Stimulated activated CD8-positive, alpha-beta memory T cell treated with anti-CD3 and anti-CD28 coated beads, Interleukin-2, amount 100 ng/mL, for 1 hour (primary cell): ENCODE measurements at places on chromosomes 1 and 21.

DNA sequence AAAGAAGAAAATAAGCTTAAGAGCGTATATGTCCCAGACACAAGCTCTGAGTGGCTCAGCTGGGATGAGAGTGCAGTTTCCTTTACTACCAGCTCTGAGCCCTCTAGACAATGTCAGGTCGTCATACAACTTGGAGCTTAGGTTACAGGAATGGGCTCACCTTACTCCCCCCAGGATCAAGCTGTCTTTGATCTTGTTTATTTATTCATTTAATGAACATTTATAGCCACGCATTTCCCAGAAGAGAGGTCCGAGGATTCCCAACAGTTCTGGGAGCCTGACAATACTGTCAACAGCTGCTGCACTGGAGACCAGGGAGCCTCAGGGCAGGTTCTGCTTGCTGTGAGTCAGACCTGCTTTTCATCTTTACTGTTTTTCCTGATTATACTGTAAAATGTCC lies 378.9 kb downstream of the PLPP3 start:
- DNase-seq = no peak

- no peak for DNase-seq
These were observed 43.3 kb downstream of the LRRC53 start for GRCh38 chr1:74468982-74469603.

DNA sequence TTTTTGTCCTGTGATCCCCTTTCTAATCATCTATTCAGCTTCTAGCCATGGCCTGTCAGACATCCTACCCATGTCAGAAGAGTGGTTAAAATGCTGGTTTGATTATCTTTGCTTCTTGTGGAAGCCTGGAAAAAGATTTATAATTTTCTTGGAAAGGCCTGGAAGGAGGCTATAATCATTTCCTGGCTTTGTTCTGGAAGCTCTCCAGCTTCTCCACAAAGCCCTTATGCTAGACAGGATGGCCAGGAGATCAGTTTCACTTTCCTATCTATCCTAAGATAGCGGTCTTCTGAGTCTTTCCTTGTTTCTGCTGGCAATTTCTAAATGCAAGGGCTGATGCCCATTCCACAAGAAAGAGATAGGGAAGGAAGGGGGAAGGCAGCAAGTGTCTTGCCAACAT lies 90.9 kb upstream of the SLC44A3 start:
- no peak for DNase-seq

DNA sequence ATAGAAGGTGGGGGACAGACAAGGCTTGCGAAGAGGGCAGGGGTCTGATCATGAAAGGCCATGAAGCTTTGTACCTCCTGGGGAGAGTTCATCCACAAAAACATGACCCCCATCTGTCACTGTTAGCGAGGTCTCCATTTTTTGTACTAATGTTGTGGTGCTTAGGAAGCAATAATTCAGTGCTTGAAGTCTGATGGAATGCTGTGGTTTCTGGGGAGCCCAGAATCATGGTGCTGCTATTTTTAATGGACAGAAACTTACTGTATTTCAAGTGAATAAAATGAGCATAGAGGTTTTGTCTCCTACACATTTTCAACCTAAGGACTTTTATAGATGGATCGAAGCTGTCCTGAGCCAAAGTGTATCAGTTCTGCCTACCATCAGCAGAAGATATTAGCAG lies 28.2 kb upstream of the RGL1 start:
- DNase-seq = no peak

DNA sequence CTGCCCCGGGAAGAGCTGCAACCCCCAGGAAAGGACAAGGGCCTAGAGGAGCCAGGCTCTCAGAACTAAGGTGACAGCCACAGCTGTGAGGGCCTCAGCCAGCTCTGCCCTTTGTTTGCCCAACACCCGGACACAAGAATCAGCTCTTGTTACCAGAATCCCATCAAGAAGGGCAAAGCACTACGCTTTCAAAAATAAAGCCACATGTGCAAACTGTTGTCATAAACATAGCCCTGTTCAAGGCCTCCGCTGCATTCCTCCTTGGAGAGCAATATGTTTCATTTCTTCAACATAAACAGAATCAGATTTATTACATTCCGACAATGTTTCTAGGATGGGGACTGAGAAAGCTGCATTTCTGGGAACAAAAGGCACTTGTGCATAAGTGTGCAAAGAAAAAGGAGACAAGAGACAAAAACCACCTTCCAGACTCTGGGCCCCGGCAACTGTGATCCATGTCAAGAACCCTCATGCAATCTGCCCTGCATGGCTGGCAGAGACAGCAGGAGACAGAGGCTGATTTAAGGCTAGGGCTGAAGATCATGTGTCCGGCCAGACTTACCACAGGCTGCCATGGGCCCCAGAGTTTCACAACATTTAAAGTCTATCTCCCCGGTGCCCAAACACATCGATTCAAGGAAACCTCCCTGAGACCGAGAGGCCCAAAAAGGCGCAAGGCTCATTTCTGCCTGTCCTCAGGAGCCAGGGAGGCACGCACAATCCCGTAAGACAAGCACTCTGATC lies 71.0 kb downstream of the SSBP3 start:
- no peak for DNase-seq

DNA sequence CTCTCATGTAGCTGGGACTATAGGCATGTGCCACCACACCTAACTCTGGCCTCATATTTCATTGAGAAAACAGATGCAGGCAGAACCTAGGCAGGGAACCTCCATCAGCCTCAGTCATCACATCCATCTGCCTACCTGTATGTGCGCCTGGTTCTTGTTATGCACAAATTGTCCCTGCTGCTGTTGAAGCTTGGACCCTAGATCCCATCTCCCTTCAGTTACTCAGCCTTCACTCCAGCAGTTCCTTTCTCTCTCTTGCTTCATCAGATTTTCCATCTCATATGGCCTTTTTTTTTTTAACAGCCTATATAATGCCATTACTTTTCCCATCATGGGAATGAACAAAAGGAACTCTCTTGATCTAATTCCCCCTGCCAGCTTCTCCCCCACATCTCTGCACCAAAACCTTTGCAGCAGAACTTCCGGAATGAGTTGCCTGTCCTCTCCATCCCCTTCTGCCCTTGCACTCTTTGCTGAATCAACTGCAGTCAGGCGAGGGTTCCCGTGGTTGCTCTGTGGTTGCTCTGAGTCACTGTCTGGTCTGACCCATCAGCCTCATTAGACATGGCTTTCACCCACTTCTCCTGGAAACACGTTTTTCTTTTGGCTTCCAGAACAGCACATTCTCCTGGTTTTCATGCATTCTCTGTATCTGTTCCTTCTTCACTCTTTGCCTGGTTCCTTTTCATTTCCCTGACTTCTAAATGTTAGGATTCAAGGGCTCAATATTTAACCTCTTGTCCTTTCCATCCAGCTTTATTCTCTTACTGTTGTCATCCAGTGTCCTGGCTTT lies 41.5 kb downstream of the UBE4B start:
- peak; percentile 20 for DNase-seq

- DNase-seq = peak; percentile 44
These were observed 20.5 kb downstream of the HIVEP3 start for GRCh38 chr1:41898191-41898713.

DNA sequence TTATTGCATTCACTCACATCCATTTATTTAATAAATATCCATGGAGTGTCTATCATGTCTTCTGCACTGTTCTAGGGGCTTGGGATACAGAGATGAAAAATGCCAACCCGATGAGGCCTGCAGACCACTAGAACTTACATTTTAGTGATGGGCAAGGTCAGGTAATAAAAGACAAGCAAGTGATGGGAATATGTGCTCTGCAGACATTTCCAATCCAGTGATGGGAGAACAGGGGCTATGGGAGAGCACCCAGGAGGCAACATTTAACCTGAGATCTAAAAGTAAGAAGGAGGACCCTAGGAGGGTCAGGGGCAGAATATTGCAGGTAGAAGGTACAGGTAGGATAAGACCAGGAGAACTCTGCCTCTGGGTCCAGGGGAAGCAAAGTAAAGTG lies 53.1 kb downstream of the ETS2 start:
- DNase-seq = no peak

DNA sequence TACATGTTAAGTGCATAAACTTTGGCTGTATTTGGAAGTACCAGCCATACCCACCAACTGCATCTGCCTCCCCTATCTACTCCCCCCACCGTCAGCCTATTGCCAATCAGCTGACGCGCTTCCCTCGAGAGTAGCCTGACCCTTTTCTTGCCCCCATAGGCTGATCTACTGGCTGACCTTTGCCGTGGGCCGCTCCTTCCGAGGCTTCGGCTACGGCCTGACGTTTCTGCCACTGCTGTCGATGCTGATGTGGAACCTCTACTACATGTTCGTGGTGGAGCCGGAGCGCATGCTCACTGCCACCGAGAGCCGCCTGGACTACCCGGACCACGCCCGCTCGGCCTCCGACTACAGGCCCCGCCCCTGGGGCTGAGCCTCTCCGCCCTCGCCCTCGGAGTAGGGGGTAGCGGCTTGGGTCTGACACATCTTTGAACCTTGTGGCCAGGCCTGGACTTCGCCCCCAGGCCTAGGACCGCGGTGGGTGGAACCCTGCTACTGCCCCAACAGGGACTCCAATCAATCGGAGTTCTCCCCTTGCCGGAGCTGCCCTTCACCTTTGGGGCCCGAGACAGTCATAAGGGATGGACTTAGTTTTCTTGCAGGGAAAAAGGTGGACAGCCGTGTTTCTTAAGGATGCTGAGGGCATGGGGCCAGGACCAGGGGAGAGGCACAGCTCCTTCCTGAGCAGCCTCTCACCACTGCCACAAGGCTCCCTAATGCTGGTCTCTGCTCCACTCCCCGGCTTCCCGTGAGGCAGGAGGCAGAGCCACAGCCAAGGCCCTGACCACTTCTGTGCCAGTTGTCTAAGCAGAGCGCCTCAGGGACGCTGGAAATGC lies 4.0 kb downstream of the GLMP start:
- no peak for DNase-seq

DNA sequence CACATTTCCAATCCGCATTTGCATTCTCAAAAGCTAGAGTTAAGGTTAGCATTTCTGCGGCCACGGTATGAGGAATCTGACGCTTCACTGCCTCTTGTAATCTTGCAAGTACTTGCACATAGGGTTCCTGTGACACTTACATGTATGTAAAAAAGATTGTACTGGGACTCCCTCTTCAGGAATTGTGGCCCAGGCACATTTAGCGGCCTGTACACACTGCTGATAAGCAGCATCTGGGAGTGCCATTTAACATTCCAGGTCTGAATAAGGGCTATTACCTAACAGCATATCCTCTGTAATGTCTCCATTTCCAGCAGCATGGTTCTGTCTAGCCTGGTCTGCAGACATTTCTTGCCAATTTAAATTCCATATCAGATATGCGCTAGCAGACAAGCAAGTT lies 75.7 kb downstream of the AXDND1 start:
- no peak for DNase-seq

- no peak for DNase-seq
These were observed 1.9 kb downstream of the ADARB1 start for GRCh38 chr21:45076245-45076711.

GRCh38 chr1:50717327-50717726 lies 242.7 kb downstream of the FAF1 start:
- no peak for DNase-seq

DNA sequence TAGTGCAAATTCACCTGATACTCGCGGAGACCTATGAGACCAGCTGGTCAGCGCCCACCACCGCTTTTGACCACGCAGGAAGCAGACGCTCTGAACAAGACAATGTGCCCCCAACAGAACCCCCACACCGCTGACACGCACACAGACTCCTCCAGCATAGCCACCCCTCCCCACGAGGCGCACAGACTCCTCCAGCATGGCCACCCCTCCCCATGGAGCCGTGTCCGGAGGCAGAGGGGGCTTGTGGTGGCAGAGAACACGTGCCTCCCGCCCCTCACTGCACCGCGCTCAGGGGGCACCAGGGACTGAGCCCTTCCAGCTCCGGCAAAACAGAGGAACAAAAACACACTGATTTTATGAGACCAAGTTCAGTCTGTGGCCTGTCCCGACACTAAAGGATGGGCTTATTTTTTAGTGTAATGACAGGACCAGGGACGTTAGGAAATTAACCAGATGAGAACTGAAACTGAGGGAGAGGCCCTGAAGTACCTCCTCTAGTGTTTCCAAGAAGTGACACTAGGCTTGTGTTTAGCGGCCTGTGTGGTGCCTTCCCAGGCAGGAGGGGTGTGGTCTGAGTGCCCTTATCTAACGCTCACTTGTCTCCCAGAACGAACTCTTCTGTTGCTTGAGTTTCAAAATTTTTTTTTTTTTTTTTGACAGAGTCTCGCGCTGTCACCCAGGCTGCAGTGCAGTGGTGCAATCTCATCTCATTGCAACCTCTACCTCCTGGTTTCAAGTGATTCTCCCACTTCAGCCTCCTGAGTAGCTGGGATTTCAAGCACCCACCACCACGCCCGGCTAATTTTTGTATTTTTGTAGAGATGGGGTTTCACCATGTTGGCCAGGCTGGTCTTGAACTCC lies 10.0 kb upstream of the AGPAT3 start:
- no peak for DNase-seq

- DNase-seq = no peak
These were observed 170.4 kb upstream of the SYT6 start for GRCh38 chr1:114323959-114324661.

GRCh38 chr1:14909920-14910460 lies 243.6 kb upstream of the TMEM51 start:
- no peak for DNase-seq

GRCh38 chr1:28591708-28592320 lies at the start of gene RAB42:
TSS of gene RAB42 (plus strand) at chr1:28592265. CDS start at chr1:28592512, 247 bp downstream.
- DNase-seq = no peak

DNA sequence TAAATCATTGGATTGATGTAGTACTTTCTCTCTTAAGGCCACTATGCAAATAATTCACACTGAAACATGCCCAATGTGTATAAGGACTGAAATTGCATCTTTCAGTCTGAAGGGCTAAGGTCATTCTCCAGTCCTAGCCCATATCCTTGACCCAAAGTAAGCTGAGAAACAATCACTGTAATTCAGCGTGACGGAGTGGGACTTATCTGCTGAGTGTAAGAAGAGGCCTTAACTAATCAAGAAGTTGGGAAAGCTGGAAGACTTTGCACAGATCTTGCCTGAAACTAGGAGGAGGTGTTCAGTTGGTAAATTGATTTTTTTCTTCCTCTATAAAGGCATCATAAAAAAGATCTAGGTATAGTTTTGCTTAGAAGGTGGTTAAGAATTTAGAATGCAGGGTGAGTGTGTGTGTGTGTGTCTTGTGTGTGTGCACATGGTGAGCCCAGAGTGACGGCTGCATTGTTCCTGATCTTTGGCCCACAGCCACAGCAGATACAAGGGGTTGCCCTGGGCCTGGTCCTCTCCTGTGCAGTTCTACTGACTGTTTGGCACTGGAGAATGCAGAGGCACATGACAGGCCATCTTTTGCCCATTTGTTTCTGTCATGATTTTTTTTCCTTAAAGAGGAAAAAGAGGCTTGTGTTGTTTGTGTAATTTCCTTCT lies 13.3 kb upstream of the PPP2R5A start:
- DNase-seq = no peak

GRCh38 chr21:14526199-14526598 lies 19.9 kb downstream of the SAMSN1 start:
- no peak for DNase-seq

DNA sequence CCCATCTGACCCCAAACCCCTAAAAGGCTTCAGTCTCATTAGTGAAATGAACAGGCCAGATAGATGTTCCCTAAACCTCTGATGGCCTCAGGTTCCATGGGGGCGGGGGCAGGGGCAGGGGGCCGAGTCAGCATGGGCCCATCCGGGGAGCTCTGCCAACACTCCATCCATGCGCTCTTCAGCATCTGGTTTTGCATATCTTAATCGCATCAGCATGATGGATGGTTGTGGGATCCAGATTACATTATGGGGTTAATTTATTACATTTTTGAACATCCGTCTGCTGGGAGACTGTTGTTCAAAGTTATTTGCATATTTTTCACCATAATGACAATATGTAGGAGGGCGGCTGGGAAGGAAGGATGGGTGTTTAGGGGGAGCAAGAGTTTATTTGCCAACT lies 3.1 kb upstream of the MAD2L2 start:
- DNase-seq = no peak
